T-helper 2 cell treated with Interferon-gamma antibody and Interleukin-4, amounts not matched to agents 100 ng/mL and 5 ng/mL, for 36 hours (primary cell): ENCODE measurements at places on chromosomes 6 and 20. TPM values are rescaled to one million over a fixed set of nuclear protein-coding genes. Genes with fewer than 3 reads are reported as not detected.

SFTA2 gene
- total RNA-seq, result not detected in 2 replicates

PCSK2 gene
- total RNA-seq, result not detected in 2 replicates

LCA5 gene
- 0.07 and 0.09 TPM in 2 replicates for total RNA-seq

RAD21L1 gene
- not detected in 2 replicates for total RNA-seq

TRIM40 gene
- not detected in 2 replicates for total RNA-seq

MEI4 gene
- total RNA-seq, result not detected in 2 replicates

DDX43 gene
- 1.3 TPM in 2 replicates for total RNA-seq

ADTRP gene
- total RNA-seq, result 0.39 TPM in 2 replicates

TRAPPC3L gene
- total RNA-seq, result not detected in 2 replicates

LRRN4 gene
- not detected in 2 replicates for total RNA-seq

RAET1L gene
- not detected in 2 replicates for total RNA-seq

ASIP gene
- total RNA-seq, result not detected in 2 replicates

GMPR gene
- 1.1 and 2.4 TPM in 2 replicates for total RNA-seq

FHL5 gene
- total RNA-seq, result not detected in 2 replicates

FGD2 gene
- total RNA-seq, result 2.0 and 2.6 TPM in 2 replicates

DOK5 gene
- total RNA-seq, result 0.14 and 0.27 TPM in 2 replicates

OTOR gene
- not detected in 2 replicates for total RNA-seq

TRMT11 gene
- 18.1 and 19.8 TPM in 2 replicates for total RNA-seq

SCGN gene
- not detected in 2 replicates for total RNA-seq

PTCHD4 gene
- total RNA-seq, result not detected in 2 replicates

OXT gene
- not detected in 2 replicates for total RNA-seq

DDO gene
- total RNA-seq, result not detected in 2 replicates
